Iris pigment epithelial cell (primary cell): ENCODE measurements at places on chromosomes 11 and 22.
A peak's percentile ranks its signal among the peaks of the same experiment; 100 is the strongest.

GRCh38 chr22:37196539-37197450 lies 8.7 kb upstream of the C1QTNF6 start:
- peak; percentile 67 for DNase-seq

DNA sequence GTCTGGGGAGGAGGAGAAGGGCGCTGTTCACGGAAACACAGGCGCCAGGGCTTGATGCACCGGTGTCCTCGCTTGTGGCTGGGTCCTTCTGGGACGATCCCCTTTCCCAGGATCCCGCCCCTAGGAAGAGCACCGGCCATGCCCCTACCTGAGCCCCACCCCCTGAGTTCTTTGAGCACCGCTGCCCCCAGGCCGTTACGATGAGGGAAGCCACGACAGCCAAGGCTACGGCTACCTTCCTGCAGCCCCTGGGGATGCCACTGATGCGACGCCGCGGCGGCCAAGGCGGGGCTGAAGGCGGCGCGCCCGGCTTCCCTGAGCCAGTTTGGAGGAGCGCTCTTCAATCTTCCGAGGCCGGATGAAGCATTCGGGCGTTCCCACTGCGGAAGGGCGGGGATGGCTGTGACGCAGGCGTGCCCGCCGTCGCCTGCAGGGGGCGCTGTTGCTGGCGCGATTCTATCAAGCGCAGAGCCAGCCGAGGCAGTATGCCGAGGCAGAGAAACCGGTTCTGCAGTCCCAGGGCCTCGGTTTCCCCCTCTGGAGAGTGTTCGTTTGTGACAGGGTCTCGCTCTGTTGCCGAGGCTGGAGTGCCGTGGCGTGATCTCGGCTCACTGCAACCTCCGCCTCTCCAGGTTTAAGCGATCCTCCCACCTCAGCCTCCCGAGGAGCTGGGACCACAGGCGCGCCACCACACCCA lies 9.7 kb upstream of the NEFH start:
- DNase-seq: peak; percentile 57

DNA sequence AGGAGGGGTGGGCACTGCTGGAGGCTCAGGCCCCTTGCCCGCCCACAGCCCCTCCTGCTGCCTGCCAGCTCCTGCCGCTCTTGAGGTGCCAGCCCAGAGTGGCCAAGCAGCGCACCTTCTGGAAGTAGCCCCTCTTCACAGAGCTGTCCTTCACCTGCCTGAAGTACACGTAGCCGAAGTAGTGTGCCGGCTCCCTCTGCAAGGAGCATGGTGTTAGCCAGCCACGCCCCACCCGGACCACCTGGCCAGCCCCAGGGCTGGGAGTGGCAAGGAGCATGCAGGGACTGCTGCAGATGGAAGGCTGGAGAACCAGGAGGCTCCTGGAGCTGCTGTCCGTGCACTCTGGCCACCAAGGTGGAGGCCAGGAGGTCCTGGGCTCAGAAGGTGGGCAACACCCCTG lies 9.6 kb downstream of the DENND6B start:
- DNase-seq: no peak

DNA sequence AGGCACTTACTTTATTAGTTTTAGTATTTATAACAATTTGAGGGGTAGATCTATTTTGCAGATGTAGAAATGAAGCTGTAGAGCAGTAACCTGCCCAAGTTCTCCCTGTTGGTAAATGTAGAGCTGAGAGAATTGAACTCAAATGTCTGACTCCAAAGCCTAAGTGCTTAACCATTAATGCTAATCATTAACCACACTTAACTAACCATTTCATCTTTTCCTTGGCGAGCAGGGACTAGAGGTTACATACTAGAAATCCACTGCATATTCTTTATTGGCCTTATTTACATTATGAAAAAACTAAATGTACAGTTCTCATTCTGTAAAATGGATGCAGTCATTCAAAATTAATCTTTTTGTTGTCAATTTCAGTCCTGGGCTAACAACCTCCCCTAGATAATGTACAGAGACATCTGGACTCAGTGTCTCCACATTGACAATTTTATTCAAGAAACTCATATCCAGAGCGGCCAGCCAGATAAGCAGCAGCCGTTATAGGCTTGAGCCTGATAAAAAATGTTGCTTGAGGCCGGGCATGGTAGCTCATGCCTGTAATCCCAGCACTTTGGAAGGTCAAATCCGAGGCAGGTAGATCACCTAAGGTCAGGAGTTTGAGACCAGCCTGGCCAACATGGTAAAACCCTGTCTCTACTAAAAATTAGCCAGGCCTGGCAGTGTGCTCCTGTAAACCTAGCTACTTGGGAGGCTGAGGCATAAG lies 76.7 kb upstream of the PICALM start:
- no peak for DNase-seq

GRCh38 chr11:128819198-128819597 lies 47.9 kb downstream of the KCNJ1 start:
- DNase-seq: no peak

DNA sequence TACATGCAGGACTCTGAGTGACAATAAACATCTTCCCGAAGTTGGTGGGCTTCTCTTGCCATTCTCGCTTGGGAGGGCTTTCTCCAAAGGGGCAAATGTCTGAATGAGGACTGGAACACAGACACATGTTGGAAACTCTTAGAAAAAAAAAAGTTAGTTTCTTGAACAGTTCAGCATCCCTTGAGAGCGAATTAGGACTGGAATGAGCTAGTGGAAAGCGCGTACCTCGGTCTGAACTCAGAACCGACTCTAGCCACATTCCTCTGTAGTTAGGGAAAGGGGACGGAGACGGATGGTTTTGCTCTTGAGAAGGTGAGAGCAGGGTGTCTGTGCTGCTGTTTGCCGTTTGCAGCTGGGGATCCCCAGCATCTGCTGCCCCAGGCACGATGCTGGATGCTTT lies 517.3 kb downstream of the TBC1D22A start:
- no peak for DNase-seq

GRCh38 chr11:69205743-69206612 lies 50.2 kb downstream of the SMIM38 start:
- DNase-seq: no peak

DNA sequence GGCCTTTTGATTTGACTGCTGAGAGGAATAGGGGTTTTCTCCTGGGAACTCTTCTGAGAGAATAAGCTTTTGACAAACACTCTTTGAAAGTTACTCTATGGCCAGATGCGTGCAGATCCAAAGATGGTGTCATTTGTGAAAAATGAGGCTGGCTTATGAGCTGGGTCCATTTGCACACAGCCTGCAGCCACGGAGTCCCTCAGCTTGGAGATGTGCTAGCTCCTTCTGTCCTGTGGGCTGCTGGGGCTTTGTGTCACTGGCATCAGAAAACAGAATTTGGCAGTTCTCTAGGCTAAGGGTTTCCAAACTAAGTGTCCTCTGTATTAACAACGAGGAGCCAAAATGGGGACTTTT lies 702.4 kb downstream of the NTM start:
- no peak for DNase-seq

GRCh38 chr22:29641042-29641699 lies 37.7 kb downstream of the NF2 start:
- DNase-seq: peak; percentile 50

- peak; percentile 47 for DNase-seq
Measured at GRCh38 chr11:104487046-104487806, 323.3 kb upstream of the PDGFD start.

DNA sequence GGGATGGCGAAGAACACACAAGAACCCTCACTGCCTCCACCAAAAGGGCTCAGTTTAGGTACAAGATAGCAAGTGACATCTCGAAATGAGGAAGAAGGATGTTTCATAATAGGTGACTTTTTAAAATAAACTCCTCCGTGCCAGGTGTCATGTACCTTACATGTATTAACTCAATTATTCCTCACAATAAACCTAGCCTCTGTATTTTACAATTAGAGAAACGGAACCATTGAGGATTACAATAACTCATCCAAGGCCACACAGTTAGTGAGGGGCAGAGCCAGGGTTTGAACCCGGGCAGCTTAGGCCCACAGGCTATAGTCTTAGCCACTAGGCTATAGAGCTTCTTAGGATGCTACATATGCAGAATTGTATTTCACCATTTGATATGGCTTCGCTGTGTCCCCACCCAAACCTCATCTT lies 965 bp upstream of the PAMR1 start:
- DNase-seq: peak; percentile 48

GRCh38 chr11:11740836-11741235 lies 100.9 kb upstream of the USP47 start:
- no peak for DNase-seq

- no peak for DNase-seq
Measured at GRCh38 chr22:43948836-43949406, 6.3 kb upstream of the SAMM50 start.

DNA sequence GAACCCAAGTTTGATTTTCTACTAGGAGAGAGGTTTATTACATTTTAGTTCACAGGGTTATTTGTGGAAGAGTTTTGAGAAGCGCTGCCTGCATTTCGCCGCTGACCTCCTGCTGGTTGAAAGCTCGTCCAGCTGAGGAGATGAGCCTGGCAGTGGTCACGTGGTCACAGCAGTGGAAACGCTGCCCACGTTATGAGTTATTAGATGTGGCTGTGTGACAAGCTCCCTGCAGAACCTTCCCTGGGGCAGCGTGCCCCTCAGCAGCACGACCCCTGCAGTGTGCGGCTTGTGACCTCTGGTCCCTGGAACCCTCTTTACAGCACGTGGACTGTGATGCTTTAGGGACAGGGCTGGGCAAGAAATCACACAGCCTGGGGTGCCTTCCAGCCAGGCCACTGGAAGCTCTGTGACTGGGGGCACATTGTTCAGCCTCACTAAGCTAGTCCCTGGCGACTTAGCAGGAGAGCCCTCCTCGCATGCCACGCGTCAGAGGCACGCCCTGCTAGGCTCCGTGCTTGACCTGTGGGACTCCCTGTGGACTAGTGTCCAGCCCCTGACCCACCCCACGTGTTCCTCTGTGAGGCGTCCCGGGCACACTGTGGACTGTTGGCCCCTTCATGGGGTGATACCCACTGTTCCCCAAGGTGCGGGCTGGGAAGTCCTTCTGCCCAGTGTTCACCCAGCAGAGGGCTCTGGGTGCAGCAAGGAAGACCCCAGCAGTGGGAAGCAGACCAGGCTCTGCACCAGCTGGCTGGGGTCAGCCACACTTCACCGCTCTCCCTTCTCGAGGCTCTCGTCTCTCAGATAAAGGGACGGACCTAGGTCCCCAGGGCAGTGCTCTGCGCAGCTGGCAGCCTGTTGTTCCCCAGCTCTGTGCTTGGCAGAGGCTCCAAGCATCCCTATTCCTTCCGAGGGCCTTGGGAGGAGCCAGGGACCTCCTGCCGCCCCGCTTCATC lies 349.5 kb downstream of the TBC1D22A start:
- peak; percentile 22 for DNase-seq

- DNase-seq: peak; percentile 34
Measured at GRCh38 chr11:74397501-74398243, 561 bp downstream of the PGM2L1 start.

DNA sequence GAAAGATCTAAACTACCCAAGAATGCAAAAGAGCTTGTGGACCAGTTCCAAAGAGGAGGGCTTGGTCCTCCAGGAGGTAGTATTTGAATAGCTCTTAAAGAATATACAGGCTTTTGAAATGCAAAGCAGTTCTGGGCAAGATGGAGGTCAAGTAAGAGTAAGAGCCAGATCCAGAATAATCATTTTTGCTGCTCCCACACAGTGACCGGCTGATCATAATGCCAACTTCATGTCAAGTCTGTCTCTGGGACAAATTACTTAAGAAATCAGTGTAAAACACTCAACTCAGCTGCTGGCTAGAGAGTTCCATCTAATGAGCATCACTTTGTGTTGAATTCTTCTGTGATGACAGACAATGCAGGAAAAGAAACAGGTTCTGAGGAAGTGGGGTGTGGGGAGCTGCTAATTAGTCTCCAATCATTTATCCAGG lies 250.9 kb upstream of the NARS2 start:
- no peak for DNase-seq

- no peak for DNase-seq
Measured at GRCh38 chr22:19710020-19710768, 4.1 kb upstream of the SEPTIN5 start.

DNA sequence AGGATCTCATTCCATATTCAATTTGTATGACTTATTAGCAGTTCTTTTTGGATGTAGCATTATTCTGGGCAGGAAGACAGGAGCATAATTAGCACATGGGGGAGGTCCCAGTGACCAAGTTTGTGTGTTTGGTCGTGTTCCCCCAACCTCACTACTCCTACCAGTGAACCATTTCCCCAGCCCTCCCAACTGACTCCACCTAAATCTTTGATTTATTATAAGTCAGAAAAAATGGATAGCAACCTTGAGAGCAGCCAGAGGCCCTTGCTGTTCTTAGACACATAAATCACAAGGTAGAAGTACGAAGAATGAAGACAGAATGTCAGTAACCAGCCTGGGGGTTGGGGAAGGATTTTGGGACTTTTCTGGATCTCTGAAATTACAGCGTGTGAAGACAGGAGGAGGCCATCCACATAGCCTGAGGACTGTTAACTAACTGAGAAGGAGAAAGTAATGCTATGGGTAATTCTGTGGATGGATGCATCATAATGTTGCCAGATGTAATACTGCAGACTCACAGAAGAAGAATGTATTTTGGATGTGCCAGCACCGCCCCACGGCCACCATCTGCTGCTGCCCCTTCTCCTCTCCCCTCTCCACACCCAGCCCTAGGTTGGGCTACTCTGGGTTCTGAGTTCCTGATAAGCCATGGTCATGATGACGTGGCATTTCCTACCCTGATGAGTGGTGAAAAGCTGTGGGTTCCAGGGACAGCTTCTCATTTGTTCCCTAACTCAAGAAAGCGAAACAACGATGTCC lies 124.3 kb upstream of the TTC12 start:
- peak; percentile 92 for DNase-seq

DNA sequence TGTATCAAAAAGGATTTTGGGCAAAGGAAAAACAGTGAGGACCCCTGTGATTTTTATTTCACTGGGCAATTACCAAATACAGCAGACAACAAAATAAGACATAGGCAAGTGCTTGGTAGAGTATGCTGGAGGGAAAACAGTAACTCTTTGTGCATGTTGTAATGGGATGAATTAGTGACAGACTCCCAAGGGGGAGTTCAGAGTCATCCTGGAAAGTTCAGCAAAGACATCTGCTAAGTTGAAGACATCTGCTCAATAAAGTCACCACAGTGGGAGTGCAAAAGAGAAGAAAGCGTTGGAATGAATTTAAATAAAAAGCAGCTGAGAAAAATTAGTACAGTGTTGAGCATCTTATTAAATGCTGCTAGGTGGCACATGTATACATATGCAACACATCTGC lies 378.8 kb upstream of the ISX start:
- DNase-seq: no peak
